Right kidney (tissue), 9 donors: ENCODE measurements at places on chromosomes 2 and 18.
A peak's percentile ranks its signal among the peaks of the same experiment; 100 is the strongest.

- peak; percentile 15 for DNase-seq
These were observed 147.6 kb downstream of the CDC42EP3 start for GRCh38 chr2:37523814-37524362.

GRCh38 chr2:134107402-134107801, 146.5 kb upstream of the MGAT5 start:
- no peak for DNase-seq

- DNase-seq: no peak
These were observed 49.1 kb upstream of the CTAGE1 start for GRCh38 chr18:22466608-22467395.

GRCh38 chr2:88236666-88237065, 66.5 kb downstream of the THNSL2 start:
- DNase-seq: no peak

DNA sequence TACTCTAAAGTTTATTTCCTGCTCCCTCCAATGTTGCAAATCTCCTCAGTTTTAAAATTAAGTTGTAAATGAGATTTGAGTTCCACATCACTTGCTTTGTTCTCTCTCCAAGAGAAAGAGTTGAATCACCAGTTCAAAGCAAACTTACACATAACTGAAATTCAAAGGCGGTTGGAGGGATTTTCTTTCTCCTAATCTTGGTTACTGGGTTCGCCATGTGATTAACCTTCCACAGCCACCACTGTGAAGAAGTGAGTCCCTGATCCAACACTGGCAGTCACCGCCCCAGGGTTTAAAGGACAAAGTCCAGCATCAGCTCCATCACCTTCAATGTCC, 247.1 kb downstream of the MYCN start:
- DNase-seq: no peak

- DNase-seq: no peak
These were observed 9.1 kb downstream of the DRC1 start for GRCh38 chr2:26410764-26411243.

GRCh38 chr2:163528640-163529217, 207.1 kb downstream of the FIGN start:
- no peak for DNase-seq

GRCh38 chr2:128447538-128447995, 128.9 kb upstream of the HS6ST1 start:
- no peak for DNase-seq

DNA sequence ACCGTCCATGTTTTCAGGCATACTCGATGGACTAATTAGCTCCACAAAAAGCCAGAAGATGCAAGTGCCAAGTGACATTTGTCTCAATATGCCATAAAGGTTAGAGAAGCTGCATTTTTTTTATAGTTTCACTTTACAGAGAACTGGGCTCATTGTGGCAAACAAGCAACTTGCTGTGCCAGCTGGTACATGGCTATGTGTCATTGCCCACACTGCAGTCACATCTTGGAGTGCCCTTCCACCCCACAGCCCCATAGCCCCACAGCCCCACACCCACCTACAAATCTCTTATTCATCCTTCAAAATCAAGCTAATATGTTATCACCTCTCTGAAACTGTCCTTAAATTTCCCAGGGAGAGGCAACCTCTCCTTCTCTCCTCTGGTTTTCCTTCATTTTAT, 451.9 kb downstream of the ARHGAP15 start:
- DNase-seq: no peak

- no peak for DNase-seq
These were observed 187.3 kb downstream of the PID1 start for GRCh38 chr2:229083606-229084340.

DNA sequence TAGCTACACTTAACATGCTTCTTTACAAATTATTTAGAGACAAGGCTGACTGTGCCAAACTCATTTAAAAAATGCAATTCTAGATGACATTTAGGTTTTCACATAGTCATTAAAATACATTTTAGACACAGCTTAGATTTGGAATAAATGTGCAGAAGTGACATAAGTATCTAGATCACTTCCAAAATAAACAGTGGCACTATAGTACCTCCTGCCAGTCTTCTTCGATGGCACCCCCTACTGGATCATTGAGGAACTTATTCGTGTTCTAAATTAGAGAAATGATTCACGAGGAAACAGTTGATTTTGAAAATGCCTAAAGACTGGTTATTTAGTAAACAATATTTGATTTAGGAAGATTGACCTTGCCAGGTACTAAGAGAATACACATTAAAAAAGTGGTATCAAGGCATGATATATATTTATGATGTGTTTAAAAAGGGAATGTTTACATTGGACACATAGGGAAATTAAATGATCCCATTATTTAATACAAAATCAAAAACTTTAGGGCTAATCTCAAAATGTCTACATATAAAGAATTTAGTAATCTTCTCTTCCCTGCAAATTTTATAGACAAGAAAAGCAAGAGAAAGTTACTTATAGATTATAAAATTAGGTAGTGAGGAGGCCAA, 323.9 kb downstream of the XIRP2 start:
- DNase-seq: no peak

DNA sequence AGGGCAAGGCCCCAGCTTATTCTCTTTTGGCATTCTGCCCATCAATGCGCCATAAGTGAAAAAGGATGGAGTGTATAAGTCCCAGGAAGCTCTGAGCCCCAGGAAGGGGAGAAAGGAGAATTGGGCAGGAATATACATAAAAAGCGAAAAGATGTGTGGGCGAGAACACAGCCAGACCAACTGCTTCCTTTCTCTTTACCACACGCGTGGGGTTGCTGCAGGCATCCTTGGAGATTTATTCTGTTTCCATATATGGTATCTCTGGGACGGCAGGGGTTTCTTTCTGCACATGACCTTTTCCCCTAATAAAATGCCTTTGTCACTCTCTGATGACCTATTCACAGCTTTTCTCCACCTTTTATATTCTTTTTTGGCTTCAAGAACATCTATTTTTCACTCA, 440.5 kb downstream of the NBAS start:
- DNase-seq: no peak

- DNase-seq: no peak
These were observed 129.9 kb downstream of the ZBTB7C start for GRCh38 chr18:48279312-48279711.

GRCh38 chr18:61605376-61606067, 272.3 kb downstream of the CDH20 start:
- no peak for DNase-seq

DNA sequence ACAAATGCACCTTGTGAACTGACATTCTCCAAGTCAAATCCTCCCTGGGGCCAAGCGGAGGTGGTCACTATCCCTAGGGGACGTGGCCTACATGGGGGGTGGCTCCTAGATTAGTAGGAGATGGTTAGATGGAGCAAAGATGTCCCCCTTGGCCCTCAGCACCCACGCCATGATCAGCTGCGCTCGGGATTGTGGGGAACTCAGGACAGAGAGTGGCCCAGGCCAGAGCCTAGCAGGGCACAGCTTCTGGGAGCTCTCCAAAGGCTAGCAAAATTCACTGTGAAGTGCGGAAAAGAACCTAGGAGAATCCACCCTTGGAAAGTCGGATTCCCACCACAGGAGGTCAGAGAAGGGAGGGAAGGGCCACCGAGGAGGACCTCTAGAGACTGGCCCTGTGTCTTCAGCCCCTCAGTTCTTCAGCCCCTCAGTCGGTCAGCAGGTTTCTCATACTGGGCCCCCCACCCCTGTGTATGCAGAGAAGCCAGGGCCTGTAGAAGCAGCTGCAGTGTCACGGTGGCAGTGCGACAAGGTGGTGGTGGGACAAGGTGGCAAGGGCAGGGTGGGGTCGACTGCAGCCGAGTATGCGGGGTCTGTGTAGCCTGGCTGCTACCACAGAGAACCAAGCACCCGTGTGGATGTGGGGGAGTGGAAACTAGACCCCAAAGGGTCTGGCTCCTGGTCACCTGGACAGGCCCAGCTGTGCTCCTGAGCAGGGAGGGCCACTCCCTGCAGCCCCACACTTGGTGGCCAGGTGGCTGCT, 18.4 kb downstream of the GPR55 start:
- DNase-seq: no peak

DNA sequence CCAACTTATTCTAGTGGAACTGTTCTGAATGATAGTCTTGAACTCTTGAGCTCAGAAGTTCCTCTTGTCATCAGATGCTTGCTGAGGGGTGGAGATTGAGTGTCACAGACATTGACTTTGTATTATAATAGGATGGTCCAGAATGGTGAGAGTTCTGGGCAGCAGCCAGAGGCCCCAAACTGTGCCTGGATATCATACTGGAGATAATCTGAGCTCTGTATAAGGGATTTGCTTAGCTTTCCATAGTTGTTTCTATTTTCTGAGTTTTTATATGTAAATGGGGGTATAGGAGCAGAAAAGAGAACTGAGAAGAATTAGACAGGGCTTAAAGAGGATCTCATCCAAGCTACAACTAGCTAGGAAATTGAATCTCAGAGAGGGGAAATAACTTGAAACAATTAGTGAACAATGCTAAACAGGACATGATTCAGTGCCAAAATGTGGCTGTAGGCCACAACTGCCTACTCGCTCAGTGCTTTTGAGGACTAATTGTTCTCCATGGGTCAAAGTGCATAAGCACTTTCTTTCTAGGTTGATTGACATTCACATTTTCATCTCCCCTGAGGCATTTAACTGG, 10.1 kb upstream of the LCLAT1 start:
- no peak for DNase-seq

GRCh38 chr2:165294912-165295311, 55.7 kb downstream of the SCN2A start:
- no peak for DNase-seq

GRCh38 chr18:11676867-11677266, 12.2 kb upstream of the GNAL start:
- DNase-seq: no peak

DNA sequence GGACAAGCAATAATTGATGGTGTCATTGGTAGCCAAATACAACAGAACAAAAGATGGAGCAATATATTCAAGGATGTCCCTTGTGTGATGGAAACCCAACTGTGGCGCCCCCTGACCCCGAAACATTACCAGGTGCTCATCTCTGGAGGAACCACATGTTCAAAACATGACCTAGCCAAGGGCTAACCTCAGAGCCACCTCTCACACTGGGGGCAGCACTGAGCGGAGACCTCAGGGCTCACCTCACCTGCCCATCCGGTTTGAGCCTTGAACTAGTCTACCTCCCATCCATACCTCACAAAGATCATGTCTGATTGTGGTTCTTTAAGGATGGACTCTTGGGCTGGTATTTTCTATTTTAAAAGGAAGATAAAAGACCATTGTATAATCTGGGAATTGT, 314.4 kb upstream of the CDH7 start:
- no peak for DNase-seq

- DNase-seq: no peak
These were observed 72.9 kb downstream of the TMX3 start for GRCh38 chr18:68642003-68642402.

- DNase-seq: no peak
These were observed 114.4 kb downstream of the ZNF385B start for GRCh38 chr2:179746981-179747380.

- no peak for DNase-seq
These were observed 208.2 kb upstream of the REV1 start for GRCh38 chr2:99697811-99698568.

GRCh38 chr18:22469926-22470247, 52.2 kb upstream of the CTAGE1 start:
- no peak for DNase-seq

DNA sequence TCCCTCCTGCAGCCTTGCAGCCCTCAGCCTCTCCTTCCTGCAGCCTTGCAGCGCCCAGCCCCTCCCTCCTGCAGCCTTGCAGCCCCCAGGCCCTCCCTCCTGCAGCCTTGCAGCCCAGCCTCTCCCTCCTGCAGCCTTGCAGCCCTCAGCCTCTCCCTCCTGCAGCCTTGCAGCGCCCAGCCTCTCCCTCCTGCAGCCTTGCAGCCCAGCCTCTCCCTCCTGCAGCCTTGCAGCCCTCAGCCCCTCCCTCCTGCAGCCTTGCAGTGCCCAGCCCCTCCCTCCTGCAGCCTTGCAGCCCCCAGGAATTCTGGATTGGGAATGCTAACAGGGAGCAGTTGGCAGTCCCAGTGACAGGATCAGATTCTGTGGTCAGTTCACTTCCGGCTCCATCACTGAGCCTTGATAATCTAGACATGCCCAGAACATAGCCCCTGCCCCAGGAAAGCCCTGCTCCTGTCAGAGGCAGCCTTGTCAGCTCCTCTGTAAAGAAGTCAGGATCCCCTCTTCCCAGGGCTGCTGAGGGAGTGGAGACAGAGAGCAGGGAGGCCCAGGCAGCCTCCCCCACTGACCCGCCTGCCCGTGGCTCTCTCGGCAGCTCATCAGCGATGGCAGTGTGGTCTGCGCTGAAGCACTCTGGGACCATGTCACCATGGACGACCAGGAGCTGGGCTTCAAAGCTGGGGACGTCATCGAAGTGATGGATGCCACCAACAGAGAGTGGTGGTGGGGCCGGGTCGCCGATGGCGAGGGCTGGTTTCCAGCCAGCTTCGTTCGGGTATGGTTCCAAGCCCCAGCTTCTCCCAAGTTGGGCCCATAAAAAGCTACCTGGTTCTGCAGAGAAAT, 54.8 kb downstream of the FAM168B start:
- no peak for DNase-seq

GRCh38 chr2:106147159-106147558, 46.9 kb downstream of the UXS1 start:
- DNase-seq: no peak

- no peak for DNase-seq
These were observed 246.7 kb downstream of the BABAM2 start for GRCh38 chr2:28137221-28137620.

- DNase-seq: no peak
These were observed 65.1 kb downstream of the SIGLEC15 start for GRCh38 chr18:45890606-45891005.

DNA sequence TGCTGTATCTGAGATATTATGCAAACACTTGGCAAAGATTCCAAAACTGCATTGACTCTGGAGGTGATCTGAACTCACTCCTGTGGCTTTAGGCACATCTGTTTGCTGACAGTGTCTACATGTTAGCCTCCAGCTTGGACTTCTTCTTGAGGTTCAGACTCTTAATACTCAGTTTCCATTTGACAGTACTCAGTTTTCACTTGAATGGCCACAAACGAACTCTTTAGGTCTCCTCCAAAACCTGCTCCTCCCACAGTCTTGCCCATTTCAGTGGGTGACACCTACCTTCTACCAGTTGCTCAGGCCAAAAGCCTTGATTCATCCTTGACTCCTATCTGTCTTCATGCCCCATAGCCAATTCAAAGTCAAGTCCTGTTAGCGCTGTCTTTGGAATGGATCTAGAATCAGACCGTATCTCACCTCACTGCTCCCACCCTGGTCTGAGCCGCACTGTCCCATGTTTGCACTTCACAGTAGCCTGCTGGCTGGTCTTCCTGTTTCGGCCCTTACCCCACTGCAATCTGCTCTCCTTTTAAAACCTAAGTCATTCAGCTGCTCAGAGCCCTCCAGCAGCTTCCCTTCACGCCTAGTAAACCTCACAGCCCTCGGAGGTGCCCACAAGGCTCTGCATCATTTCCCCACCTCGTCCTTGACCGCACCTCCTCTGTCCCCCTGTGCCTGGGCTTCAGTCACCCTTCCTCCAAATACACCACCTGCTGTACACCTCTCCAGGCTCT, 10.5 kb downstream of the ATG16L1 start:
- DNase-seq: no peak

- no peak for DNase-seq
These were observed 498.6 kb downstream of the TXNL1 start for GRCh38 chr18:56139792-56140254.

- DNase-seq: no peak
These were observed 27.1 kb downstream of the SLC38A11 start for GRCh38 chr2:164928101-164928673.
